ENCODE measurements at places on chromosomes 7 and 10.

- no peak for DNase-seq
These were observed 102.0 kb downstream of the VIPR2 start for GRCh38 chr7:159042581-159043101.

GRCh38 chr7:30238721-30239441, 45.5 kb upstream of the ZNRF2 start:
- no peak for DNase-seq

DNA sequence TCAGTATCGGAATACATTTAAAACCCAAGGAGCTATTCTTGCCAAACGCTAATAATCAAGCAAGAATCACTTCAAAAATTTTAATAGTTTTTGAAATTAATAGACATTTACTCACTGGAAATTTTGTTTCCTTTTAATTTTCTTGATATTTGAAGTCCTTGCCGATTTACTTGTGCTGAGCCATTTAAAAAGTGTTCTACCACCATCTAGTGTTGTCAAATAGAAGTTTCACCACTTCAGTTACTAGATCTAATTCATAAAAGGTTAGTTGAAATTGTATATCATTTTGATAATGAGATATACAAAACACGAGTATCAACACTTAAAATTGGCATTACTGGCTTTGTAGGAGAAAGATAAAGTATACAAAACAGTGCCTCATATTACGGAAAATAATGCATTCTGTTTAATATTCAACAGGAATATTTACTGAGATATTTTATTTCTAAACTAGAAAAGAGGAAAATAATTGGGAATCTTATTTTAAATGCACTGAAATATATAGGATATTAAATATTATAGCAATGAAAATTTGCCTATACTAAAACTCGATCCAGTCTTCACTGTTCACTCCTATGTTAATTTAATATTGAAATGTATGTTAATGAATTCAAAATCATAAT, 664.8 kb upstream of the SEMA3D start:
- DNase-seq = peak; percentile 24

GRCh38 chr7:109873296-109873695, 1217.6 kb upstream of the LRRN3 start:
- no peak for DNase-seq

DNA sequence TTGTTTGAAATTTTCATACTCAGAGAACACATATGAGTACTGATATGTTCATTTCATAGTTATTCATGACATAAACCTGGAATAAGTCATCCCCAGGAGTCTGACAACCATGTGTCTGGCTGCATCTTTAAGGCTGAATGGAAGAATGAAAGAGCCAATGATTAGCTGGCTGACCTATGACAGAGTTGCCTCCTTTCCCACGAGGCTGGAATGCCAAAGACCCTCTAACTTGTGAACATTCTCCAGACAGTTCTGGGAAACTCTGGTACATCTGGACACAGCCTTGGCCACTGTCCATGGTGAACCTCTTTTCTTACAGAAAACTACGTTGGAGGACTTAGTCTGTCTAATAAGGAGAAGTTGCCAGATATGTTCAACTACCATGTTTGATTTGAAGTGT, 380.8 kb upstream of the MKI67 start:
- no peak for DNase-seq

DNA sequence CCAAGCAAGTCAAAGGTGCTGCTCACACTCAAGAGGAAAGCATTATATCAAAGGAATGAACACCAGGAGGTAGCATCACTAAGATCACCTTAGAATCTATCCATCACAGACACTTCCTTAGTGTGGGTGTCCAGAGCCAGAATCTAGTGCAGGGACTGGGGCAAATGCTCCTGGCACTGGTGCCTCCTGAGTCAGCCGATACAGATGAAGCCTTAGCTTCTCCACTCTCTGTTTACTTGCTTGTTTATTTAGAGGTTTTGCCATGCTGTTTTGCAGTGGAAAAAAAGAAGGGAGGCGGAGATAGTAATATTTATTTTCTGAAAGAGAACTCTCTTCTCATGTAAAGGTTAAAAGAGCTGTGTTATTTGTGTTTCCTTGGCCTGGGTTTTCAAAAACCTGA, 303.1 kb downstream of the WDR11 start:
- no peak for DNase-seq

DNA sequence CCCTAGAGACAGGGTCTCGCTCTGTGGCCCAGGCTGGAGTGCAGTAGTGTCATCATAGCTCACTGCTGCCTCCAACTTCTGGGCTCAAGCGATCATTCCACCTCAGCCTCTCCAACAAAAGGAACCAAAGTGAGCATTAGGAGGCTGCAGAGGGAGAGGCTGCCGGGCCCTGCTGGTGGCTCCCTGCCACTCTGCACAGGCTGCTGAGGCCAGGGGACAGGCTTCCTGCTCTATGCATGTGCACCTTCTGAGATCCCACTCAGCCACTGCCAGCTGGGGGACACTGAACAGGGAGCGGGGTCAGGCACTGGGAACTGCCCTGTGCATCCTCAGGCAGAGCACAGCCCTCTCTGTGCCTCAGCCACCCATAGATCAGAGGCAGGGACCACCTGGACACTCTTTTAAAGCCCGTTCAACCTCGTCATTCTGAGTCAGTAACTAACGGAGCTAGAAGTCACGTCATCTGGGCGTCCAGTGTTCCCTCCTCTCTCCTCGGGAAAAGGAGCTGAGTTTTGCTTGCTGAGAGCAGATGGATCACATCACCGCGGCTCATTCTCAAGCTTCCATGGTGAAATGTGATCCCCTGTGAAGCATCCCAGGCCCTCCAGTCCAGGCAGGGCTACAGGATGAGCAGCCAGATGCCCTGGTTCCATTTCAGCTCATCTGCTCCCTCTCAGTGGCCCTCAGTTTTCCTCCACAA, 109.6 kb downstream of the MYL10 start:
- DNase-seq = no peak

DNA sequence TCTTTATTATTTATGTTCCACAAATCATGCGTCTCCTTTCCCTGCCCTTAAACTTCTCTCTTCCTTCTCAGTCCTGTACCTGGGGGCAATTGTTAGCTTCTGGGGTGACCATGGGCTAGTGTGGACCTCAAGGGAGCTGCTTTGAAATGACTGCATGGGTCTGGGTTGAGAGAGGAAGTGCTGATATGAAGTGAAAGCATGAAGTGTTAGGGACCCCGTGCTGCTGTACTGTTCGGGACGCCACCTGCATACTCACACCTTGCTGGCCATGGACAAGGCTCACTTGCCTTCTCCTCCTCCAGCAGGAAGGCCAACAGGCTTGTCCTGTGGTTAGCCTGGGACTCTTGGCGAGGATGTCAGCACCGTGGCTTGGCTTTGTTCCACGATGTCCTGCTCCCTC, 56.7 kb downstream of the MTPN start:
- DNase-seq = no peak

DNA sequence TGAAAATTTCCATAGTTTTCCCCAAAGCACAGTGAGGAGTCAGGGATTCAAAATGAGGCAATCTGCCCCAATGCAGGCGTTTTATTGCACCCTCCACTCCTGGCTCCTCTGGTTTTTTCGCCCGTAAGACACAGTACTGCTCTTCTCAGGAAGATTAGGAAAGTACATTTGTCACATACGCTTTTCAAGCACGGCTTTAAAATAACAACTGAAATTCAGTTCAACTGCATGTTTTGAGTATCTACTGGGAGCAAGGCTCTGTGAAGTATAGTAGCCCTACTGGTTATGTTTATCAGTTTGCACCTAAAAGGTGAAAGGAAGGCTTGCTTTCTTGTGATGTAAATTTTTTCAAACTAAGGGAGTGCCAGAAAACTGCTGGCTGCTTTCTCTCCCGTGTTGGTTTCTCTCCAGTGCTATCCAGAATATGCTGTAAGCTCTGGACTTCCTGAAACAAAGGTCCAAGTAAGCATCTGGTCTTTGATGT, 1.9 kb upstream of the SGMS1 start:
- no peak for DNase-seq

DNA sequence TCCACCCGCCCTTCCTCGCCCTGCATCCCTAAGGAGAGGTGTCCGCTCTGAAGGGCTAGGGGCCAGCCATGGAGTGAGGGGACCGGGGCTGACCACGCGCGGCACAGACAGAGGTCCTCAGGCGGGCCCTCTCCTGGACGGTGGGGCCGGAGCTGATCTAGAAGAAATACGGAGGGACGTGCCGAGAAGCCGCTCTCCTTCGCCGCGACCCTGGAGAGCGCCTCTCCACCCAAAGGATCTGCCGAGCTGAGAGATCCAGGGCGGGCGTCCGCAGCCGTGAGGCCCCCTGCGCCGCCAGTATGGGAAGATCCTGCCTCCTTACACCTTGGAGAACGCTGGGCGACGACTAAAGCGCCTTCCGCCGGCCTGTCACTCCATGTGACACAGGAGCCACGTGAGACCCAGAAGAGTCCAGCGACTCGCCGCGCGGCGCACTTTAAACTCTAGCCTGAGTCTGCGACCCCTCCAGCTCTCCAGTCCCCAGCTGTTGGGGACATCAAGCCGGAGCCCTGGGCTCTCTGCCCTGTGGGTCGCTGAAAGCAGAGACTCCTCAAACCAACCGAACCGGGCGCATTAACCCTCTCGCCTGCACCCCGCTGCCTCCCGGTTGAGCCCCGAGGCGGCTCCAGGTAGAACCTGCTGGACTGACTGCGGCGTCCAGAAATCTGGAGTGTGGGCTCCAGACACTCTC, 1.5 kb upstream of the SFMBT2 start:
- no peak for DNase-seq

DNA sequence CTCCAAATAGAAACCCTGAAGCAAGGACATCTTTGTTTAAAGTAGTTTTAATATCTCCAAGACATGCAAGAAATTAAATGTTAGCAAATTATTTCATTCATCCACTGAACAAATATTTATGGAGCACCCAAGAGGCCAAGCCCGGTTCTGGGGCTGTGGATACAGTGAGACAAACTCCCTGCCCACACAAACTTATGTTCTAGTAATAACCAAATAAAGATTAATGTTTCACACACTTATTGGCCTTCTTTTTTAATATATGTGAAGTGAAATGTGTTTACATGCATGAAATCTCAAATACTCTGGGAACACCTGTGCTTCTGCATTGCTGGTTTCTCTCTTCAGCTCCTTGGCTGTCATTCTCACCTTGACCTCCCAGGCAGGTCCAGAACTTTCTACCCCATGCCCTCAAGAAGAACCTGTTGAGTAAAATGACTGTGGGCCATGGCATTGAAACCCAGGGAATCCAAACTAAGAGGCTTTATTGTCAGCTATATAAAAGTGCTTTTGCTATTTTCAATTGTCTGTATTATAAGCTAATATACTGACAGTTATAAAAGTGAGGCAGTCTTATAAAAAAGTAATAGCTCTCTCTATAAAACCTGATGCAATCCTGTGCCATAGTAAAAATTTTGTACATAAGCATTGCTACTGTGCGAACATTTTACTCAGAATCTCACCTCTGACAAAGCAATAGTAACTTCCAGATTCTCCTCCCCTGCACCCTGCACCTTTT, 43.7 kb downstream of the SVIL start:
- no peak for DNase-seq

DNA sequence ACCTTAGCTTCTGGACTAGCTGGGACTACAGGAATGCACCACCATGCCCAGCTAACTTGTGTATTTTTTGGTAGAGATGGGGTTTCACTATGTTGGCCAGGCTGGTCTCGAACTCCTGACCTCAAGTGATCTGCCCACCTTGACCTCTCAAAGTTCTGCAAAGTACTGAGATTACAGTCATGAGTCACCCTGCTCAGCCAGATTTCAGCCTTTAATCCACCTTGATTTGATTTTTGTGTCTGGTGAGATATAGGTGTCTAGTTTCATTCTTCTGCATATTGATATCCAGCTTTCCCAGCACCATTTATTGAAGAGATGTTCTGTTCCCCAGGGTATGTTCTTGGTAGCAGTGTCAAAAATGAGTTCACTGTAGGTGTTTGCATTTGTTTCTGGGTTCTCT, 20.1 kb upstream of the CYP3A7 start:
- no peak for DNase-seq

GRCh38 chr10:127578259-127578960, 29.3 kb downstream of the NPS start:
- DNase-seq = no peak

GRCh38 chr7:30650421-30650808, 31.8 kb downstream of the CRHR2 start:
- no peak for DNase-seq

- peak; percentile 55 for DNase-seq
These were observed 35.9 kb upstream of the CACNB2 start for GRCh38 chr10:18104223-18104872.

- no peak for DNase-seq
These were observed 39.2 kb downstream of the GBF1 start for GRCh38 chr10:102284531-102284930.

DNA sequence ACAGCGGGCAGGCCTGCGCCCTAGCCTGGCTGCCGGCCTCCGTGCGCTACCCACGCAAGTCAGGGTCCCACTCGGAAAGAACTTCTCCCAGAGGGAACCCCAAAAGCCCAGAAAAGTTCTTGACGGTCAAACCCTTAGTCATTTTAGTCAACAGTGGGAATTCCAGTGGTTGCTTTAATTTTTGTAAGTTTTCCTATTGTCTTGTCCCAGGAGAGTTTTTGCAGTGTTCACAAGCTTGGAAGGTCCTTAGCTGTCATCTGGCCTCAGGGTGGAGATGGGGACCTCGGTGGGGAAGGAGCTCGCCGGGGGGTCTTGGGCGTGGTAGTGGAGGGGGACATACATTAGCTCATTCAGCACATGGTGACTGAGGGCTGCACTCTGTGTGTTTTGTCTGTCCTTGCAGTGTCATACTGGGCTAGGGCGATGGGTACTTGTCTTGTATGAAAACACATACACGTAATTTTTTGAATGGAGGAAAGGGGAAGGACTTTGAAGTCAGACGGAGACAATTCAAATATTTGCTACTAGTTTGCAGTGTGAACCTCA, 736 bp downstream of the MINDY4 start:
- DNase-seq = no peak

DNA sequence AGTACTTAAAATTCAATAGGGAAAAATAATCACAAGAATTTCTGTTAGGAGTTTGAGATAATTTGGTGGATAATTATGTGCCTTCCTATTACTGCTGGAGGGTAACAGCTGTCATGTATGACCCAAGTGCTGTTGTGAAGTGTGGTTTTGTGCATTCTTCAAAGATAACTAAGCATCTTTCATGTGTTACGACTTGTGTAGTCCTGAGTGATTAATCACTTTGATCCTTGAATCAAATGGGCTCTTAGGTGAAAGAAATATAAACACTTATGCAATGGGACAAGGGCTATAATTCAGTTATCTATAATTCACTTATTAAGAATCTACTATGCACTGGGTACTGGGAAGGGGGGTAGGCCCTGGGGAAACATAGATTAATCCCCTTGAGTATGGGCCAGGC, 89.0 kb downstream of the CH25H start:
- DNase-seq = no peak

- DNase-seq = no peak
These were observed 467.5 kb downstream of the GPAM start for GRCh38 chr10:111716032-111716431.

- no peak for DNase-seq
These were observed 258.5 kb downstream of the ARL4A start for GRCh38 chr7:12945901-12946300.

DNA sequence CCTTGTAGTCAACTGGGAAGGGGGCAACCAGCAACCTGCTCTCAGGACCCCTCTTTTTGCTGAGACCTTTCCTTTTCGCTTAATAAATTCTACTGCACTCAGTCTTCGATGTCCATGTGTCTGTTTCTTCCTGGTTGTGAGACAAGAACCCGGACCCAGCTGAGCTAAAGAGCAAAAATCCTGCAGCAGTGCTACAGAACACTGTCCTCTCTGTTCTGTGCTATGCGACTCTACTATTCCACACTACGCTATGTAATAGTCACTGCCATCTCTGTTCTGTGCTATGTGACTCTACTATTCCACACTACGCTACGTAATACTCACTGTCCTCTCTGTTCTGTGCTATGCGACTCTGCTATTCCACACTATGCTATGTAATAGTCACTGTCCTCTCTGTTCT, 34.3 kb downstream of the DIP2C start:
- no peak for DNase-seq
